CD4-positive, alpha-beta T cell treated with Interleukin-2 at 100 ng/mL for 4 hours (primary cell): ENCODE measurements at places on chromosomes 3 and 15.

DNA sequence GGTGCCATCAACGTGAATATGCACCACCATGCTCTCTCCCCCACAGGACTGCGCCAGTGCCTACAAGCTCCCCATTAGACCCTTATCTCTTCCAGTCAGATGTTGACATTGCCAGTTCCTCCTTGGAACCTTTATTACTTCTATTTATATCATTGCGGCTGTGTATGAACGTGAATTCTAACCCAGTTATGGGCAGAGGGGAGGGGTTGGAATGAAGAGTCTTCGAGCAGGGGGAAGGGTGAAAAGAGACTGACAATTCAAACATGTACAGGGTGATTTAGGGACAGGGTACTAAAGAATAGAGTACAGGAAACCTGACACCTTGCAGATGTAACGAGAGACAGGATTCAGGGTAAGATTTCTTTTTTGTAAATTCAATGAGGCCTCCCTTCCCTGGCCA, 41.8 kb upstream of the ST6GAL1 start:
- no peak for DNase-seq

GRCh38 chr15:96312641-96313335, 17.7 kb upstream of the NR2F2 start:
- no peak for DNase-seq

DNA sequence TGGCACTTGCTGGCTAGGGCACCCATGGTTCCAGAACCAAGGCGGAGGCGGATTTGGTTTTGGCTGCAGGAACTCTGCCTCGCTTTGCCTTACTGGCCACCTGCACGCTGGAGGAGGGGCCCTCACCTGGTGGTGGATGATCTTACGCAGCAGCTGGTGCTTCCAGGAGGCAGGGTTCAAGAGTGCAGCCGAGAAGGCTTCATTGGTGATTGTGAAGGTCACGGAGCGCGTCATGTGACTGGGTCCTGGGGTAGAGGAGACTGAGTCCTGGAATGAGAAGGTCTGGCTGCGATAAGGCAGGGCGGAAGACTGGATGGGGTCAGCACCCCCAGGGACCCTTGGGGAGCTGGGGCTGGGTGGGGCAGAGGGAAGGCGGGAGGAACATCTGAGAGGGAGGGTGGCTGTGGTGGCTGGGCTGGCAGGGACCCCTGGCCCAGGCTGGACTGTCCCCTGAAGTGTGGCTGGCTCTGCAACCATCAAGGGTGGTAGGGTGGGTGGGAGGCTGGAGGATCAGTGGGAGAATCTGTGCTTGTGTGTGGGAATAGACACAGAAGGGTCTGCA, 25.8 kb upstream of the GOLGA6C start:
- DNase-seq: no peak

GRCh38 chr15:56806148-56806536, 72.8 kb upstream of the ZNF280D start:
- no peak for DNase-seq

DNA sequence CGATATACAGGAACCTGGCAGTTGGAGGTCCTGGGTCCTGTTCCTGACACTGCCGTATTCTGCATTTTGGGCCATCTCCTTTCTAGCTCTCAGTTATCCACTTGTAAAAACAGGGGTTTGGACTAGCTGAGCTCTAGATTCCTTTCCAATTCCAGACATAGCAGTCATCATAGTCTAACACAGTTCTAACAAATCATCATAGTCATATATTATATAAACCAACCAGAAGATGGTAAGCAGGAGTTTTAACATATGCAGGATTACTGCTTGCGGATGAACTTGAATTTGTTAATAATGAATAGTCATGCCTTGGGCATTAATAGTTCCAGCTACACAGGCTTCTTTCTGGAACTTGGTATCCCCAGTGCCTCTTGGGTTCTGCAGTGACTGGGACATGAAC, 26.6 kb downstream of the MASP1 start:
- DNase-seq: no peak

DNA sequence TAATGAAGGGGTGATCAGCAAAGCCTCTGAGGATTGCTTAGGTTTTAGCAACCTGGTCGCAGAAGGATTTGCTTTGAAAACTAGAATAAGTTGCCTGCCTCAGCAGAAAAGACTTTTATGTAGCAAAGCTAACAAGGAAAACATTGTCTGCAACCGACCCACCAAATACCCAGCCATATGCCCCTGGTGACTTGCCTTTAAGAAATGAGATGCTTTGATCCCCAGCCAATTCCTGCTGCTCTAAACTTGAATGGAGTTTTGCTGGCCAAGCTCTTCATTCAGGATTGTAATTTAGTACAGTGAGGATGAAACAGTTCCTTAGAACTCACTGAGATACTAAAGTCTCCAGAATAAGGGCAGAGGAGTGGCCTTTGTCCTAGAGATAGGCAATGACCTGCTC, 139.8 kb upstream of the PROK2 start:
- DNase-seq: no peak

DNA sequence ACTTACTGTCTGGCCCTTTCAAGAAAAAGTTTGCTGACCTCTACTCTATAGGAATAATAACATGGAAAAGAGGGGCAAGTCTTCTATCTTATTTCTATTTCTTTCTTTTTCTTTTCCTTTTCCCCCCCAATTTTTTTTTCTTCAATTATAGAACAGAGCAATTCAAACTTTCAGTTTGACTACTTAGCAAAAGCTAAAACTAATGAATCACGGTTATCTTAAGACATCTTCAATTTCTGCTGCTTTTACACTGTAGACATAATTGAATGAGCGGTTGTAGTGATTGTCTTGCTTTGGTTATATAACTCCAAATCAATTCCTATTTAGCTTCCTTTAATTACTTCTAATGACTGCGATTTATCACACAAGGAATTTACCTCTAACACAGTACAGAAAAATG, 74.3 kb upstream of the P2RY1 start:
- no peak for DNase-seq

DNA sequence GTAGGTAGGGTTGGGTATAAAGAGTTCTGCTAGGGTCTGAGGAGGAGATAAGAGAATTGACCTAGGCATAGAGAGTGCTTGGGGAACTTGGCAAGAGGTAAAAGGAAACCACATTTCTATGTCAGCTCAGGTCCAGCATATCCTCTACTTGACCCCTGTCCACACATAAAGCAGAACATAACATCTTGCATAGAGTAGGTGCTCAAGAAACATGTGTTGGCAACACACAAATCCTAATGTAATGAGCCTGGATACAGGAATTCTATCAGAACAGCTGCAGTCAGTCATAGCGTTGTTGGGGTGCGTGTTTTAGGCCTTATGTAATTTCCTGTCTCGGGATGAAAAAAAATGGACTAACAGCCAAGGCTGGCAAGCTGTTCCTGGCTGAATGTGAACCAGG, 35.0 kb upstream of the PLCL2 start:
- no peak for DNase-seq

DNA sequence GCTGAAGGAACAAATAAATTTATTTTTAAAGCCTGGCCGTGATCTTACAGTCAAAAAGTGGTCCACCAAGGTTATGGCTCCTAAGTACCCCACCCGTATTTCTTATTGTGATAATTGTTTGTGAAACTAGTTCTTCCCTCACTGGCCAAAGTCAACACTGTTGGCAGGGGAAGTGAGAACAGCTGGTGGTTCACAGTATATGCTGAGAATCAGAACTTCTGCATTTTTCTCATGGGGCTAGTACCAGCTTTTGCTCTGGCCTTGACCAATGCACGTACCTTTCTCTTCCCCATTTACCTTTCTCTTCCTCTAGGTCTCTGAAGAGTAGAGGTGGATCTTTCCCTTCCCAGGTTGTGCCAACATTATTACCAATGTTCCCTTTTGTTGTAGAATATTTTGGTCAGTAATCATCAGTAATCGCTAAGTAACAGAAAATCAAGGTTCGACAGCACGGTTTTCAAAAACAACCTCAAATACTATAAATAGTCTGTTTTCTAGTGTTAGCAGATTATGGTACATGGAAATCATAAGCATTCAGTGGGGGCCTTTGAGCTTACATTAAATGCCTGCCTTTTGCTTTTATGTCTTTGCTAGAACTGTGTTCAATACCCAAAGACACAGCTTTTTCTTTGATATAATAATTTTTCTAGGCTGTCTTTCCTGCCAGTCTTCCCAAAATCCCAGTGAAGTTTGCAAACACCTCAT, 268.0 kb downstream of the LPP start:
- peak; percentile 9 for DNase-seq

DNA sequence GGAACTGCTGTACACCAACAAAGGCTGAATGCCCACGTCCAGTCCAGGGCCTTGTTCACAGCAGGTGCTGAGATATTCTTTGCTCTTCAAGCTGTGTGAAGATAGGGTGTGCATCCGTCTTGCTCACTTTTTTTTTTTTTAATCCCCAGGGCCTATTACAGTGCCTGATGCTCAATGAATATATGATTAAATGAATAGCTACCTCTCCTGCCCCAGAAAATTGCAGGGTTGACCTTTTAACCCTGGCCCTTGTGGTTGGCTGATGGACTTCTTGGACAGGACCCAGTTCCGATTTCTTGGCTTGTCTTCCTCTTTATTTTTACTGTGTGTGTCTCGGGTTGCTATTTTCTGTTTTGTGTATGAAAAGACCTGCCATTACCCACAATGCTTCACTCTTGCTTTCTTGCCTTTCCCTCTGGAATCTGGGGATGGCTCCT, 2.9 kb upstream of the FYTTD1 start:
- no peak for DNase-seq

DNA sequence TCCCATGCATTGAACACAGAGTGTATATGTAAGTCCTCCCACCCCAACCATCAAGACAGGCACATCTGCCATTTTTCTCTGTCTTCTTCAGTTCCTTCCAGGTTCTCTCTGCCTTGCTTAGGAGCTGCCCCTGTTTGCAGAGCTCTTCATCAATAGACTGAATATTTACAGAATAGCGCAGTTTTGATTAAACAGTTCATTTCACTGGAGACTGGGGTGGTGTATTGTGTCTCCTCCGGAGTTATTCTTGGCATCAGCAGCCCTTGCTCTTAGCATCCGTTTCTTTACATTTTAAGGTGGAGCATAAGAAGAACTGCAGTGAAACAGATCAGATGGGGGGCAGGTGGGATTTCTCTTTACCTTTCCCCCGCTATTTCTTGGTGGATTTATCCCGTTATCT, 87.7 kb downstream of the LIPC start:
- DNase-seq: no peak

- DNase-seq: no peak
These were observed 49.0 kb upstream of the GCNT3 start for GRCh38 chr15:59562448-59563186.

GRCh38 chr3:59791774-59792308, 742.0 kb upstream of the CFAP20DC start:
- DNase-seq: no peak

GRCh38 chr3:13528217-13528867, 20.6 kb upstream of the FBLN2 start:
- no peak for DNase-seq

- DNase-seq: no peak
These were observed 25.8 kb upstream of the PLA2G4E start for GRCh38 chr15:42046597-42046996.

GRCh38 chr3:140384876-140385275, 293.0 kb upstream of the TRIM42 start:
- no peak for DNase-seq

GRCh38 chr3:73187328-73187727, 125.9 kb downstream of the EBLN2 start:
- no peak for DNase-seq

DNA sequence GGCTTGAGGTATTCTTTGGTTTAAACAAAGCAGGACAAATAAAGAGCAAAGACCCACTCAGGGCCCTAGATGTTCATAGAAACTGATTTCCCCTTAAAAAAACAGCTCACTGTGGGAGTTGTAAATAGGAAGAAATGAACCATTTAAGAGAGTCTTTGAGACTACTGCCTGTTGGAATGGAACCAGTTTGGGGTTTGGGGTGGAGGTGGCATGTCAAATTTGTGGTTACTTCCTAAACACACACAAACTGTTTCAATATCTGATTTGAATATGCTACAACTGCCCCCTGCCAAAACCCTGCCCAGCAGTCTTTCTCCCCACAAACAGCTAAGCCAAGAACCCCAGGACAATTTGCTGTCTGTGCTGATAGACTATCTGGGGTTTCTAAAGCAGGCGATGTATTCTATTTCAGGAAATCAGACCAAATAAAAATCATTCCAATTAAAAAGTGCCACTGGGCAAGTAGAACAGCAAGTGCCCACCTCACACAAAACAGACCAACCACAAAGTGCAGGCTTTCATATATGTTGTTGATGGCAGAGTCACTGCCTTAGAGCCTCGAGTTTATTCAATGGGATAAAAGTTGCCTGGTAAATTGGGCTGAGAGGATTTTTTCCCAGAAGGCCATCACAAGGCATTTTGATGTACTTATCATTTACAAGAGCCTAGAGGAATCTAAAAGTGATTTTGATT, 293.9 kb upstream of the PROK2 start:
- DNase-seq: no peak

- DNase-seq: peak; percentile 73
These were observed 496.1 kb downstream of the FOXP1 start for GRCh38 chr3:71087143-71088018.

- DNase-seq: peak; percentile 2
These were observed 81.2 kb downstream of the SRGAP3 start for GRCh38 chr3:9168241-9168741.

- DNase-seq: no peak
These were observed 74.5 kb downstream of the MYLK start for GRCh38 chr3:123809597-123809996.

DNA sequence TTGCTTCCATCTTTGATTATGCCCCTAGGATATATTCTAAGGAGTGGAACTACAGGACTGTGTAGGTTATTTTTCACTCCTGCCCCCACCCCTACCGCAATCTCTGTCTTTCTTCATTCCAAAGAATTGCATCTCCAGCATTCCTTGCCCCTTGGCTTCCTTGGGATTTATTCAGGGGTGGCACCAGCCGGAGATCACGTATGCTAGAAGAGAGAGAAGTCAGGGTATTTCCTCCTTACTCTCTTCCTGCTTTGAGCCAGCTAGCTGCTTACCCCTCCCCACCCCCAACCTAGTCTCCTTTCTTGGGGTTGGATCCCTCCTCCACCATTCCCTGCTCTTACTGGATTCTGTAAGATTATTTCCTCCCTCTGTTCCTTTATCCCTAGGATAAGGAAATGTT, 35.0 kb upstream of the DENND4A start:
- no peak for DNase-seq

GRCh38 chr3:72678380-72678779, 169.9 kb downstream of the SHQ1 start:
- no peak for DNase-seq
